ENCODE measurements at places on chromosomes 12 and 14.

DNA sequence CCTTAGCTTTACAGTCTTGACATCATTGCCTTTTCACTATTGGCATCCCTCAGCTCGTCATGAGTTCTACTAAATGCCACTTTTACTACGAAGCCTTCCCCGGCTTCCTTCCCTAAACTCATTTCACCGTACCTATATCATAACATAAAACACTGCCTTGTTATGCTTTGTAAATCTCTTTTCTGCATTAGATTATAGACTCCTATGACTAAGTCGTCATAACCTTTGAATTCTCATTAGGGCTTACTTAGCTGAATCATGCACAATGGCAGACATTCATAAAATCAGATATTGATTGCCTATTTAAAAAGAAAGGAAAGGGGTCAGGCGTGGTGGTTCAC, 21.0 kb downstream of the BTG1 start:
- DNase-seq, result no peak

DNA sequence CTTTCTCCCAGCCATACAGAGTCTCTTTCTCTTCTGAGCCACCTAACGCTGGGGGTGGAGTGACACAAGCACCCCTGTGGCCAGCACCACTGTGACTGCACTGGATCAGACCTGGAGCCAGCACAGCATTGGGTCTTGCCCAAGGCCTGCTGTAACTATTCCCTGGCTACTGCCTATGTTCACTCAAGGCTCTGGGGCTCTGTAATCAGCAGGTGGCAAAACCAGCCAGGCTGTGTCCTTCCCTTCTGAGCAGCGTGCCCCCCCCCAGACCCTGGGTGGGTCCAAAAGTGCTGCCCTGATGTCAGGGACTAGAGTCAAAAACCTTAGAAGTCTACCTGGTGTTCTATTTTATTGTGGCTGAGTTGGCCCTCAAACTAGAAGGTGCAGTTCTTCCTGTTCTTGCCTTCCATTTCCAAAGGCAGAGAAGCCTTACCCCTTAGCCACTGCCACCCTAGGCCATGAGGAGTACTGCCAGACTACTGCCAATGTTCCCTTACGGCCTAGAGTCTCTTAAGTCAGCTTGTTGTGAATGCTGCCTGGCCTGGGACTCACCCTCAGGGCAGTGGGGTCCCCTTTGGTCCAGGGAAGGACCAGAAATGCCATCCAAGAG, 49.9 kb downstream of the PELI2 start:
- no peak for DNase-seq

GRCh38 chr12:8035440-8036010, 3.0 kb downstream of the FOXJ2 start:
- DNase-seq, result no peak

- peak; percentile 69 for DNase-seq
Measured at GRCh38 chr12:109518820-109519665, 41.6 kb downstream of the UBE3B start.

DNA sequence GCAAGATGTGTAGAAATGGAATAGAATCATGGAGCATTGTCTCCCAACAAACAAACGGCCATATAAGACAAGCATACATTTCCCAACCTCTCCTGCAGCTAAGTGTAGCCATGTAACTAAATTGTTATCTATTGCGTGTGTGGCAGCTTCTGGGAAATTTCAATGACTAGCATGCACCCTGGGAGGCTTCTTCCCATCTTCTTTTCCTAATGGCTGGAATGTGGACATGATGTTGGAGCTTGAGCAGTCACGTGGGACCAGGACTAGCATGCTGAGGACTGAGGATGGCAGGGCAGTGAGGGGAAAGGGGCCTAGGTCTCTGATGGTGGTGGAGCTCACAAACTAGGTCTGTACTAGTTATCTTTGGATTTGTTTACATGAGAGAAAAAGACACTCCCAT, 21.7 kb upstream of the CTDSP2 start:
- DNase-seq, result no peak

- DNase-seq, result peak; percentile 18
Measured at GRCh38 chr12:46516933-46517578, 144.5 kb upstream of the SLC38A2 start.

DNA sequence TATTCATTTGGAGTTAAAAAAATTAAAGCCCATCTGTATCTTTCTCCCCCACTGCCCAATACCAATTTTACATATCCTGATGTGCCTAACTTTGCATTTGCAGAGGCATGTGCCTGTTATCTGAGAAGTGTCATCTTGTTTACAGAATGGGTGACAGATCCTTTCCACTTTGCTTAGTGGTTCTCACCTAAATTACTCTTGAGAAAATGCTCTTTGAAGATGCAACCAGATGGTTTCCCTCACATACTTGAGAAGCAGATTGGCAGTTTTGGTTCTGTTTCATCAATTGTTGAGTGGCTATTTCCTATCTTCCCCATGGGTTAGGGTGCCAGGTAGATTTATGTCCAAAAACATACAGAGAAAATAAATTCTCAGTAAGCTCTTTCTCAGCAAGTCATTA, 1051.4 kb upstream of the ATXN7L3B start:
- DNase-seq, result no peak

DNA sequence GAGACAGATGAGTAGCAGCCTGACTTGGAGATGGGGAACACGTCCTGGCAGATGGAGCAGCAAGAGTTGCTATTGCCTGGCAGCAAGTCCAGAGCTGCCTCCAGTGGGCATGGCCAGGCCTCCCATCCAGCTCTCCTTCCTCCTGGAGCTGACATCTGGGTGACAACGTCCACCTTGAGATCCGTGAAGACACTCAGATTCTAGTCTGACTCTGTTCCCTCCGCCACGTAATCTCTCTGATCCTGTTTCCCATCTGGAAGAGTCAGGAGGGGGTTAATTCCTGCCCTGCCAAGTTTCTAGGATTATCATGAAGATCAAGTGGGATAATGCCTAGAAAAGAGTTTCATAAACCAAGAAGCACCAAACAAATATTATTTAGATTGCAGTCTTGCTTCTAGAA, 65.3 kb upstream of the FAM181A start:
- no peak for DNase-seq

DNA sequence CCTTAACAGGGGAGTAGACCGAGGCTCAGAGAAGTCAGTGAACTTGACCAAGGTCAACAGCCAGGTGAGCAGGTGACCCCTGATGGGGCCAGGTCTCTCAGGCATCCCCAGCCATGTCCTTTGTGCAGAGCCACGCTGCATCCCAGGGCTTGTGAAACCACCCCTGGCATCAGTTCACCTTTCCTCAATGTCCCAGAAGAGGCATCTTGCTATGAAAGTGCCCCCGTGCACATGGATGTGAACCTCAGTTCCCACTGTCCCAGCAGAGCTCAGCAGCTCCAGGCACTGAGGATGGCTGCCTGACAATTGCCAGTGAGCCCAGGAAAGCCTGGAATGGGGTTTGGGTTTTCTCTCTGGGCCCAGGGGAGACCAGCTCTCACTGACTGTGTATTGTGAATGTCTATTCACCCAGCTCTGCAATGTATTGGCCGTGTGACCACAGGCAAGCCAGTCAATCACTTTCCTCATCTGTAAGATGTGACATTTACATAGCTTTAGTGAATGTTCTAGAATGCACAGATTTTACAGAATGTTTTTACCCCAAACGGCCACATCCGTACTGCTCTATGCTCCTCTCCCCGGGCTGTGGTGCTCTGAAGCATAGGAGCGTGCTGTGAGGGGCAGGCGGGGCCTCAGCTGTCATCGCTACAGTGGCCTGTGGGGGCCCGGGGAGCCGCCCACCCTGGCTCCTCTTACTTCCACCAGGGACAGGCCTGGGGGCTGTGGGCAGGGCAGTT, 4.9 kb downstream of the CACNA2D4 start:
- no peak for DNase-seq

- DNase-seq, result no peak
Measured at GRCh38 chr14:88616697-88617096, 53.9 kb downstream of the ZC3H14 start.

GRCh38 chr12:56288705-56289387, 11.3 kb downstream of the CS start:
- DNase-seq, result no peak

GRCh38 chr14:53963320-53964227, 6.9 kb upstream of the BMP4 start:
- peak; percentile 62 for DNase-seq

DNA sequence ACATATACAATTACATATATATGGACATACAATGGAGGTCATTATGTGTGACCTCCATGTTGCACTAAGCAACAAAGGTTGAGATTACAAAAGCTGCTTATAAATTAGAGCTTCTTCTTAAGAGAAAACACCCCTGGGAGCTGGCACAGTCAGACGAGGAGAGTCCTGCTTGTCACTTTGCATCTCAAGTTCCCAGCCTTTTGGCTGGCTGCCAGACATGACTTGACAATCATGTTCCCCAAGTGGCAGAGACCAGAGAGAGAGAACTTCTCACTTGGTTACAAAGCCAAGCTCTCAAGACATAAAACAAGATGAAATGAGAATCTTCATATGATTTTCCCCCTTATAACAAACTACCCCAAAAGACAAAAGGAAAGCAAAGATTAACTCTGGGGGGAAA, 8.5 kb upstream of the SYNJ2BP start:
- DNase-seq, result no peak

GRCh38 chr14:34692348-34692747, 22.0 kb downstream of the CFL2 start:
- DNase-seq, result no peak

GRCh38 chr12:7542813-7543212, 39.2 kb upstream of the CD163 start:
- no peak for DNase-seq

DNA sequence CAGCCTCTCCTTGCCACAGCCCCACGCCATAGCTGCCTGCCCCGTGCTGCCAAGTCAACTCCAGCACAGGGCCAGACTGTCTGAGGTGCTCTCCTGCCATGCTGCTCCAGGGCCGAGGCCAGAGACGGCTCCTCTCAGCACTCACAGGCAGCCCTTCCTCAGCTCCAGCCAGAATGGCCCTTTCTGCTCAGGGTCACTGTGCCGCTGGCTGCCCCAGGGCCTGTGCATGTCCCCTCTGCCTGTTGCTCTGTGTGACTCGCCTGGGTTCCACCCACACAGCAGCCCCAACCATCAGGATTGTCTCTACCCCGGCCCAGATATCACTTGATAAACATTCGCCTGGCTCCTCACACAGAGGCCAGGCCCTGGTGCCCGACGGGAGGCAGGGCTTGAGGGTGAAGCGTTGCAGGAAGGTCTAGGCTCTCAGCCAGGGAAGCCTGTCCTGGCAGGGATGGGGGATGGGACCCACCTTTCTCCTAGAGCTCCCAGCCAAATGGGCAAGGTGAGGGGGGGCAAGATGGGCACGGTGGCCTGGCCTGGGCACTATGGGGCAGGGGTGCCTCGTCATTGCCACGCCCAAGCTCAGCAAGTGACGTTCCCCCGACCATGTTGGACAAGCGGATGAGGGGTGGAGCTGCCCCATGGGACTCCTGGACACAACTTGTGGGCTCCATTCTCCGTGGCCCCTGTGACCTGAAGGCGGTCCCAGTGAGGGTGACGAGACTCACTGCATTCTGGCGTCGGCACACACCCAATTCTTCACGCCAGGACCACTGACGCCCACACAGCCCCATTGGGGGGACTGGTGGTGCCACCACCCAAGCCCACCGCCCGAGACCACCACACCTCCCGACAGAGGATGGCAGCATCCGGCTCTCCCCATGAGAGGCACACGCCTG, 27.4 kb upstream of the BTBD6 start:
- no peak for DNase-seq

- DNase-seq, result no peak
Measured at GRCh38 chr14:97571866-97572555, 774.8 kb downstream of the VRK1 start.

- DNase-seq, result no peak
Measured at GRCh38 chr14:105201925-105202513, 20.9 kb upstream of the NUDT14 start.

DNA sequence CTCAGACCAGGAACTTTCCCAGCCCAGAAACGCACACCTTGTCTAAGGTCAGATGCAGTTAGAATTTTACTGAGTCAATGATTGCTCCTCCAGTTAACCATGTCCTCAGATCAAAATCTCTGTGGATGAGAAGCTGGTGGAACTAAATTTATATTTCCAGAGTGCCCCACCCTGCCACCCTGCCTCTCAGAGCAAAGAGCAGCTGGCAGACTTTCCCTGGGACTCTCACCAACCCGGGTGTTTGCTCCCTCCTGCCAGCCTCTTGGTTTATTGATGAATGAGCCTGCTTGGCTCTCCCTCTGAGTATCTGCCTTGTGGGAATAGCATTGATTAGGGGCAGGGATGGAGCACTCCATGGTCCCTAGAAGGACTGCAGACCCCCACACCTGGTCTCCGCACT, 5.9 kb upstream of the KRT1 start:
- DNase-seq, result peak; percentile 85

DNA sequence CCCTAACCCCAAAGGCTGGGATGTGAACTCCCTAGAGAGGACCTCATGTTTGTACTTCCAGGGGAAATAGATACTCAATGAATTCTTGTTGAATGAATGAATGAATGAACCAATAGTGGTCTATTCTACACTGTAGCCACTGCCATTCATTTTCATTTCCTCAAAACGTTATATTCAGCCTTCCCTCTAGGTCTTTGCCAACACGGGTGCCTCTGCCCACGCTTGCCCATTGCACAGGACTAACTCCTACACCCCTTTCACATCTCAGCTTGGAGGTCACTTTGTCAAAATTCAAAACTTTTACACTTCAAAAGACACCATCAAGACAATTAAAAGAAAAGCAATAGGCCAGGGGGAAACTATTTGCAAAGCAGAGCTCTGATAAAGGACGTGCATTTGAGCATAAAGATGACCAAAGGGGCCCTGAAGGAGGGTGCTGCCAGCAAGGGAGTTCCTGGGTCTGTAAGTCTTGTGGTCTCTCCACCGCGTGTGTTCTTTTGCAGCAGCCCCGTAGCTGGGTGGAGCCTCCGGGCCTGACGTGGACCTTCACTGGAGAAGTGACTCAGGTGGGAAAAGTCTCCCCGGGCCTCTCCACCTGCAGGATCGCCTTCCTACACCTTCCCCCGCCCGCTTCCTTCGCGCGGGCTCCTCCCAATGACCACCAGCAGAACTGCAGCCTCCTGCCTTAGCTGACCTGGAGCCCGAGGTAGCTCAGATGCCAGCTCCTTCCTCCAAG, 31.5 kb downstream of the TMEM63C start:
- DNase-seq, result peak; percentile 65

GRCh38 chr14:85413836-85414526, 116.0 kb upstream of the FLRT2 start:
- DNase-seq, result no peak

DNA sequence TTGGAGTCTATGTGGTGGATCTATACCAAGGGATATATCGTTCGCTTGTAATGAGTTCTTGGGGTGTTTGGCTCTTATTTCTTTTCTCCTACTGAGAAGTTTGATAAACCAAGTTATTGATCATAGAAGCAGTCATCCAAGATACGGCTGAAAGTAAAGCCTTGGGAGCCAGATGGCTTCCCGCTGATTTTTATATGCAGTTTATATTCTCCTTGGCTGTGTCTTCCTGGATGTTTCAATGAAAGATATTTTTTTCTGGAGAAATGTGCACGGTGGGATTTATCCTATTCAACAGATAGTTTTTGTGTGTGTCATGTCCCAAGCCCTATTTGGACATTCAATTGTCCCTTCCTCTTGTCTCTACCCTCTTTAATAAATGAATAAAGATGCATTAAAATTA, 289.0 kb downstream of the ERC1 start:
- DNase-seq, result no peak

- no peak for DNase-seq
Measured at GRCh38 chr14:77423423-77423822, at the start of gene NOXRED1. TSS of gene NOXRED1 (minus strand) at chr14:77423523. CDS start at chr14:77422889, 634 bp downstream.
